ENCODE measurements at places on chromosomes 3 and 15.

DNA sequence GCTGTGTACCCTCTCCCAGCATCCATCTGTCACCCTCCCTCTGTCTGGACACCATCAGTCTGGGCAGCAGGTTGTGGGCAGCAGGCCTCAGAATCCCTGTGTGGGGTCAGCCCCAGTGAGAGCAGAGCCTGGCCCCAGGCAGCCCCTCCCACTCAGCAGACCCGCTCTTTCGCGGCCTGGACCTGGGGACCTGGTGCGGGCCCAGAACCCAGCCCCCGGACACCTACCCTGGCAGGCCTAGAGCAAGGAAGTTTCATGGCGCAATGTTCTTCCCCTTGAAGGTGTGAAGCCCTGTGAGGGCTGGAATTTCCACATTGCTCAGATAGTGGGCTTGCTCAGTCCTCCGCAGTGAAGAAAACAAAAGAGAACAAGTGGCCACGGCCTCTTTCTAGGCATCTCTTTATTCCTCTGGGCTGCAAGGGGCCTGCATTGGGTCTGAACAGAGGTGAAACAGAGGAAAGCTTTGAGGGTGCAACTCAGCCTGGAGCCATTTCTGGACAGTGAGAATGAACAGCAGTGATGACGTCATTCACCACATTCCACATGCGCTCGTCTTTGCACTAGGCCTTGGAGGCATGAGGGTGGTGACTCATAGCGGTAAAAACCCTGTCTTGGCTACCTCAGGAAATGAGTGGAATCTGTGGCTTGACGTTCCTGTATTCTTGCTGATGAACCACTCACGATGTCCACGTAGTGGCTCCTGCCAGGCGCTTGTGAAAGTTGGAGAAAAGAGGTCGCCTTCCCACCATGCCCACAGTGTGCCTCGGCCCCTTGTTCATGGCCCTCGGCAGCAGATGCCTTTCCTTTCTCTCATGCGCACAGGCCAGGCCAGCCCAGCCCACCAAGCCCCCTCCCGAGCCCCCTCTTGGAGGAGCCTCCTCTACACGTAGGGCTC lies 66.1 kb downstream of the SLC30A4 start:
- DNase-seq: peak; percentile 96

GRCh38 chr15:100665570-100665969 lies 63.2 kb downstream of the ASB7 start:
- DNase-seq: no peak

DNA sequence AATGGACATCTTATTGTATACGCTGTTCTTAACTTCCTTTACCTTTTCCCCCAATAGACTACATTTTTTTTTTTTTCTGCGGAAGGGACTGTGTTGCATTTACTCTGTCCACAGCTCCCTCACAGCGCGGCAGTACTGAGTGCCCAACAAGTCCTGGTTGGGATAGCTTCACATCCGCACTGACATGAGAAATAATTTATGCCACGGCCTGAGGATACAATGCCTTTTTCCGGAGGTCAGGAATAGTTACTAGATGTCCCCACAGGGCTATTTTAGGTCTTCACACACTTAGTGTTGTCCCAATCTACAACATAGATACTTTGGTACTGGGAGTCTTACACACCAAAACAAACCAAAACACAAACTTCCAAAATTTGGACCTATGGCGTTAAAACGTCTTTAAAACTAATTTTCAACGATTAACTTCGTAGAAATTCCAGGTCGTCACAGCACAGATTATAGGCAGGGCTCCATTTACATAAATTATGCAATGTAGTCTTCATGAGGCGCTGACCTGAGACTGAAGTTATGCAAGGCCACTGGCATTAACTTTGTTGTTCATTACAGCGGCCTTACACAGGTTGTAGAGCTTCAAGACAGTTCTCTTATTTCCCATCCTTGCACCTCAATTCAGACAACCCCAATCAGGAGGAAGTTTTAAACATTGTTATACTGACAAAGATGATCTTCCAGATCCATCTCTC lies 989 bp upstream of the PPIB start:
- DNase-seq: no peak

- peak; percentile 94 for DNase-seq
These were observed 34.6 kb upstream of the THSD4 start for GRCh38 chr15:71080705-71081104.

DNA sequence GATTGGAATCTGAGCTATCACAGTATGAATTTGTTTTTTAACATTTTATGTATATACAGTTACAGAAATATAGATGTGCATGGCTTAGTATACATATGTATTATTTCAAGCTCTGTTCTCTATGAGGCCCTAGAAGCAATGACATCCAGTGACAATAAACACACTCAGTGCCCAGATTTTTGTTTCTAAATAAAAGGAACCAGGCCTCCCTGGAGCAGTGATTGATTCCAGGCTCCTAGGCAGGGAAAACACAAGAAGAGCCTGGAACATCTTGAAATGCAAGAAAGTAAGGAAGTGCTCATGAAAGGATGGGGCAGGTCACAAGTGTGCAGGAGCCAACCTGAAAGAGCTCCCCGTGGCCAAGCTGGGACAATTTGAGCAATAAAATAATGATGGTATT lies 18.5 kb upstream of the CGNL1 start:
- no peak for DNase-seq

DNA sequence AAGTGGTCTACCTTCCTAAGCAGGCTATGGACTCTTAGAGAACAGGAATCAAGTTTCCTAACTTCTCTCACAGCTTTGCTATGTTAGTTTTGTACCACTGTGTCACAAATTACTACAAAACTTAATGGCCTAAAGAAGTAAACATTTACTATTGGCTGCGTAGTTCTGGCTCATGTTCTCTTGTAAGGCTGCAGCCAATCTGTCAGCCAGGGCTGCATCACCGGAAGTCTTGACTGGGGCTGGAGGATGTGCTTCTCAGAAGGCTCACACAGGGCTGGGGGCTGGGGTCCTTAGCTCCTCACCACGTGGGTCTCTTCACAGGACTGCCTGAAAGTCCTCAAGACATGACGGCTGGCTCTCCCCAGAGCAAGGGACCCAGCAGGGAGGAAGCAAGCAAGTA lies 15.5 kb downstream of the STIMATE start:
- no peak for DNase-seq

GRCh38 chr3:39125841-39126500 lies 18.5 kb downstream of the TTC21A start:
- DNase-seq: no peak

GRCh38 chr15:87348746-87349145 lies 907.8 kb downstream of the NTRK3 start:
- DNase-seq: no peak

GRCh38 chr3:136943436-136943835 lies 14.3 kb upstream of the IL20RB start:
- DNase-seq: no peak

DNA sequence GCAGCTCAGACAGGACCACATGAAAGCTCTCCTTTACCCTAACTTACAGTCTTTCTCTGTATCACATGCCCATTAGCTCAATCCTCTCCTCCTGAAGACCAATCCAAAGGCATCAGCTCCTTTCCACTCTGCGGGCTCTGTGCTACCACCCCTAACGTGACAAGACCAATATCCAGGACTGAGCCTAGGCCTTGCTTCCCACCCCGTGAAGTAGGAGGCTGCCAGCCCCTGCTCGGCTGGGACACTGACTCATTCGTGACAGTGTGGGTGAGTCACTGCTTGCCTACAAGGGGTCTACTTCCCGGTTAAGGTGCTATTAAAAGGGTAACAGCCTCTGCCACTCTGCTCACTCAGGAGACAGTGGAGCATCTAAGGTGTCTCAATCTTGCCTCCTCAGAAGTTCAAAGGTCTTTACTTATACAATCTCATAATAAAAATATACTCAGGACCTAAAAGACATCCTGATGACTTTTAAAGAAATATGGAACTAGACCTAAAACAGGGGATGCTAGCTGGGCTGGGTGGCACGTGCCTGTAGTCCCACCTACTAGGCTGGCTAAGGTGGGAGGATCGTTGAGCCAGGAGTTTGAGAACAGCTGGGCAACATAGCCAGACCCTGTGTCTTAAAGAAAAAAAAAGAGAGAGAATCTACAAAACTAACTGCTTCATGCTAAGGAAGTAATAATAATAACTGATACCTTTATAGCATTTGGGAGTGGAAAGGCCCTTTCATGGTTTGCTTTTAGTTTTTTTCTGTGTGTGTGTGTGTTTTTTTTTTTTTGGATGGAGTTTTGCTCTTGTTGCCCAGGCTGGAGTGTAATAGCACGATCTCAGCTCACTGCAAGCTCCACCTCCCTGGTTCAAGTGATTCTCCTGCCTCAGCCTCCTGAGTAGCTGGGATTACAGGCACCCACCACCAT lies 55.0 kb downstream of the TMEM44 start:
- DNase-seq: peak; percentile 34

GRCh38 chr3:154818676-154819255 lies 261.4 kb upstream of the MME start:
- DNase-seq: no peak

DNA sequence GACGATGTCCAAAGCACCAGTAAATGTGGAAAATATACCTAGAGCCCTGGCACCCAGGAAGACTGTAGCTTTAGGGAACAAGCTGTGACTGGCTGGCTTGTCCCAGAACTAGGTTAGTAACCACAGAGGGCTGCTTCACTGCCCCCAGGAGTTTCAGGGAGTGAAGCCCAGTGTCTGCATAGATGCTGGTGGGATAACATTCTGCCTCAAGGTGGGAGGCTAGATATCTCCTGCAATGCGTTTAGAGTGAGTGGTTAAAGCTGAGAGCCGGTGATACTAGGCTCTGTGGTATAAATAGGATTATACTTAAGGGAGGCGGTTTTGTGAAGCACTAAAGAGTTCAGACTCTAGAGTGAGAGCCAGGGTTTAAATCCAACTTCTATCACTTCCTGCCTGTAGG lies 11.7 kb upstream of the CP start:
- no peak for DNase-seq

DNA sequence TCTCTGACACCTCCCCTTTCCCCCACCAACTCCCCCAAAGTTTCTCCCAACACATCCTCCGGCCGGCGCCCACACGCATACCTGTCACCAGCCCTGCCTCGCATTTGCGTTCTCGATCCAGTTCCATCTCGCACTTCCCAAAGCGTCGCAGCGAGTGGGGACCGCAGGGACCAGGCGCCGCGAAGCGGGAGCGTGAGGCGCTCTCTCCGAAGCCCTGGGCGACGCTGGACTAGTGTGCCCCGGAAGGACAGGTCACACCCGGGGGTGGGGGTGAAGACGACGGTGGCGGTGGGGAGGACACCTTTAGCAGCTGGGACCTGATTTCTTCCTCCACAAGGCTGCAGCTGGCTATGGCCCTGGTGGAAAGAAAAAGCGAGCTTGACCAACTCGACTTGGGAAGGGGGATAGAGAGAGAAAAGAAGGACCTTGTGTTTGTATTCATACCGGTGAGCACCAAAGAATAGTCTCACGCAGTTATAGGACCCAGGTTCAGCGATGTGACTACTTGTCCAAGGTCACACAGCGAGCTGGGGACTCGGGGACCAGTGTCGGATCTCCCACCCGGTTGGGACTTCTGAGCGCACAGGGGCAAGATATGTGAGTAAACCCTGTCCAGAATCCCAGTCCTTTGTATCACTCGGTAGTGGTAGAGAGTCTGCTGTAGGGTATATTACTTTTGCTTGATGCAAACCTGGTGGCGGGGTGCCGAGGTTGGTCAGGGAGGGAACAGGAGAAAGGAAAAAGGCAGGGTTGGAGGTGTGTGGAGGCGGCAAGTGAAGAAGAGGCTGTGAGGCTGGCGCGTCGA lies 607 bp upstream of the GHSR start:
- DNase-seq: no peak

- DNase-seq: no peak
These were observed 14.3 kb upstream of the LTF start for GRCh38 chr3:46479021-46479420.

DNA sequence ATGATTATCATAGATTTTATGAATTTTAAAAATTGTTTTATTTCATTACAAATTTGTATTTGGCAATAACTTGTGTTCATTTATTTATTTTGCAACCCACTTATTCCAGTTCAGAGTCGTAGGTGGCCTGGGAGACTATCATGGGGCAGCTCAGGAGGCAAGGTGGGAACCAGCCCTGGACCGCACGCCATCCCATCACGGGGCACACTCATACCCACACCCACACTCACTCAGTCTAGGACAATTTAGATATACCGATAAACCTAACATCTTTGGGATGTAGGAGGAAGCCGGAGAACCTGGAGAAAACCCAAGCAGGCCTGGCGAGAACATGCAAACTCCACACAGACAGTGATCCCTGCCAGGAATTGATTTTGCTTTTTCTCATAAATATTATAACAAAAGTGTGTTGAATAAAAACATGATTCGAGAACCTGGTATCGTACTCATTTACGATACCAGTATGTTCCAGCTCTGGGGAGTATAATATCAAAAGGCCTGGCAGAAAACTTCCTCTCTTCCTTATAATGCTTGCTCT lies 205.3 kb downstream of the NFKBIZ start:
- DNase-seq: no peak

DNA sequence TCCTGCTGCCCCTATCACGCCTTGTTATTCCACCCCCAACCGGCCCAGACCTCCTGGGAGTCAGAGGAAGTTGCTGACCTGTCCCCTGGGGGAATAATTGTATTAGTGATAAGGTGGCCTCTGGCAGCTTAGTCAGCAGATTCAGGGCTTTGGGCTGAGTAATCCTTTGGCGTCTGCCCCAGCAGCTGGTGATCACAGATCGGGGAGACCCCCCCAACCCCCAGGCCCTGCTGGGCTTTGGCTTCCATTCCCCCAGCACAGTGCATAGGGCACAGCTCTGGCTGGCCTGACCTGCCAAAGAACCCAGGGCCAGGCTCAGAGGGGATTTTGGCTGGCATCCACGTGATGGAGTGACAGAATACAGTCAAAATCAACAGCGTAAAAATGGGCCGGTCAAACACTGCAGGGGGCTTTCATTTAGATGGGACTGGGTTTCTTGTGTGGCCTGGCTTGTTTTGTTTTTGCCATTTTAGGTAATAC lies 3.9 kb upstream of the NR2E3 start:
- no peak for DNase-seq

- DNase-seq: no peak
These were observed 5.6 kb downstream of the SERPINI1 start for GRCh38 chr3:167740961-167741587.

- no peak for DNase-seq
These were observed 14.0 kb downstream of the PBRM1 start for GRCh38 chr3:52671676-52672075.

GRCh38 chr3:187929112-187929816 lies 184.0 kb upstream of the BCL6 start:
- DNase-seq: no peak

DNA sequence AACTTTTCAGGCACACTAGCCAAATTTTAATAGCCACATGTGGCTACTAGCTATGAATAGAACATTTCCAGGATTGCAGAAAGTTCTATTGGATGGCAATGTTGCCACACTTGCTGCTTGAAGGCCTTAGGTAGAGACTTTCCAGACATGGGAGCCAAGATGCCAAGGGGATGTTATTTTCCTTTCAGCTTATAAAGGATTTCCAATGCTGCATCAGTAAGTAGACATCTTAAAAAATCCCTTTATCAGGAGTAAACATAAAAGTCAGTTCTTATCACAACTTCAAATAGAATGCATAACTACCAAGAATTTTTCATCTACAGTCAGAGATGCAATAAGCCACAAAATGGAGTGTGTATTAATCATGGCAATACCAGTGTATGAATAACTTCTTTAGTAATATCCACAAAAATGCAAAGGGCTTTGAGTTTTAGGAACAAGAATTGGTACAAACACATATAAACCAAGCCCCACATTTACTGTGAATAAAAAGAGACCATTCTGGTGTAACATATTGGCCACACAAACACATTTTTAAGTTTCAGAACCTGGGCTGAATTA lies 457.1 kb upstream of the ADAMTS9 start:
- DNase-seq: no peak

- DNase-seq: no peak
These were observed 272.4 kb downstream of the TIGIT start for GRCh38 chr3:114566162-114566755.

- peak; percentile 87 for DNase-seq
These were observed 123.4 kb downstream of the CHSY1 start for GRCh38 chr15:101128221-101129015.
